ENCODE measurements at places on chromosomes 3 and 15.

DNA sequence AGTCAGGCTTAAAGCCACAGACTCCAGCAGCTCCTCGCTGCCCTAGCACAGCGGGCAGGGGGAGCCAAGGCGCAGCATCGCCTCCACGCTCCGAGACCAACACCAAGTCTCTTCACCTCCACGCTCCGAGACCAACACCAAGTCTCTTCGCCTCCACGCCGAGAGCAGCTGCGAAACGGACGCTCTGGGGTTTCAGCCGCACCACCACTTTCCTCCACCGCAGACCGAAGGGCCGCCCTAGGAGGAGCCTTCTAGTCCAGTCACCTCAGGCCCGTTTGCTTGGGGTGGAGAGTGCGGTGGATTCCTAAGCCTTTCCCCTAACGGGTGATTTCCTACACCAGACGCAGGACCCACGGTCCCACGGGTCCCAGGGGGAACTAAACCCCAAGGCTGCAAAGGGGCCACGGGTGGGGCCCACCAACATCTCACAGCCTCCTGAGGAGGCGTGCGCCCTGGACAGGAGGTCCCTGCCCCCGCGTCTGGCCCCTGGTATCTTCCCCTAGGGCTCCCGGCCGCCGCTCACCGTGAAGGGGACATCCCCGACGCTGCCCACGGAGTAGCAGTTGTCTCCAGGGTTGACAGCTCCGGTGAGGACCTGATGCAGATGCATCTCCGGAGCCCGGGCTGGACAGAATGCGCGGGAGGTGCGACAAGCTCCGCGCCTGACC is 501 bp downstream of the DMXL2 start:
- DNase-seq, result peak; percentile 33

- DNase-seq, result no peak
Measured at GRCh38 chr3:263393-263792, 66.8 kb downstream of the CHL1 start.

DNA sequence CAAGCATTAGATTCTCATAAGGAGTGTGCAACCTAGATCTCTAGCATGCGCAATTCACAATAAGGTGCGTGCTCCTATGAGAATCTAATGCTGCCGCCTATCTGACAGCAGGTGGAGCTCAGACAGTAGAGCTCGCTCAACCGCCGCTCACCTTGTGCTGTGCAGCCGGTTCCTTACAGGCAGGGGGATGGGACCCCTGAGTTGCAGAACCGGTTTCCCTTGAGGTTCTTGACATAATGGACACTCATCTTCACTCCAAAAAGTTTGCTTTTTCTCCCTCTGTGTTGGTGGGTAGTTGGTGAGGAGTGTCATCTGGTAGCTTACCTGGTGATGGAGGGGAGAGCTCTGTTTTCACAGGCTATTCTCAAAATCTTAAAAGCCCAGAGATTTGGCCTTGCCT is 324.0 kb upstream of the TBL1XR1 start:
- no peak for DNase-seq

GRCh38 chr15:70486451-70487386 is 276.6 kb downstream of the UACA start:
- DNase-seq, result no peak

- no peak for DNase-seq
Measured at GRCh38 chr15:89852342-89852995, 37.8 kb upstream of the ANPEP start.

DNA sequence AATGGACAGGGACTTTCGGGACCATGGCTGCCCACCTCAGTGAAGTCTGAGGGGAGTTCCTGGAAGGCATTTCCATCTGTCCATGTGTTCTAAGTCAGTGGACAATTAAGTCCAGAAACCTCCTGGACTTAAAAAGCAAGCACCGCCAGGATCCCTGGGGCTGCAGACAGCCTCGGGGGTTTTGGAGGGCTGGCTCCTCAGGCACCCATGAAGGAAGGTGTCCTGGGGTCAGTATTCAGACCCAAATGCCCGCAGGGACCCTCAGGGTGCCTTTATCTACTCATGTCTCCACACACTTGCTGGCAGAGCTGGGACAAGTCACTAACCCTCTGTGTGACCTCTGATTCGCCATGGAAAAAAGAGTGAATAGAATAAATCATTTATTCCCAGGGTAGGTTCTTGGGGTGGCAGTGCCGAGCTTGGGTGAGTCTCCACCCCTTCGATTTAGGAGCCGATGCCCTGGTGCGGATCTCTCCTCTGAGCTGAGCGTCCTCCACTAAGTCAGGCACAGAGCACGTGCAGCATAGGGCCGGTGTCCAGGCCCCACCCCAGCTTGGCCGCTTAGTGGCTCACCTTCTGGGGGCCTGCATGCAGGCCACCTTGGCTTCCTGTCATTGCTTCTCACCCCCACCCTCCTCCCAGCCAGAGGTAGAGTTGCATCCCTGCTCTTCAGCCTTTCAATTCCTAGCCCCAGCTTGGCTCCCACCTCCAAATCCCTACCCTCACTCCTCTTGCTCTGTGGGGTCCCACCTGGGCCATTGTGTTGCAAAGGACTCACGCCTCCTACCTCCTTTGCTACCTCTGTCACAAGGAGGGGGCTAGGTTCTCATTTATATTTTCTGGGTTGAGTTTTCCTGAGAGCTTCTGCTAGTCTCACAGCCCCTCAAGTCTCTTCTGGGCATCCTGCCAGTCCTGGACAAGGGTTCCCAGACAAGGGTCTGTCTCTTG is 19.9 kb downstream of the SLC6A6 start:
- no peak for DNase-seq

GRCh38 chr3:29317659-29318173 is 36.8 kb downstream of the RBMS3 start:
- no peak for DNase-seq

DNA sequence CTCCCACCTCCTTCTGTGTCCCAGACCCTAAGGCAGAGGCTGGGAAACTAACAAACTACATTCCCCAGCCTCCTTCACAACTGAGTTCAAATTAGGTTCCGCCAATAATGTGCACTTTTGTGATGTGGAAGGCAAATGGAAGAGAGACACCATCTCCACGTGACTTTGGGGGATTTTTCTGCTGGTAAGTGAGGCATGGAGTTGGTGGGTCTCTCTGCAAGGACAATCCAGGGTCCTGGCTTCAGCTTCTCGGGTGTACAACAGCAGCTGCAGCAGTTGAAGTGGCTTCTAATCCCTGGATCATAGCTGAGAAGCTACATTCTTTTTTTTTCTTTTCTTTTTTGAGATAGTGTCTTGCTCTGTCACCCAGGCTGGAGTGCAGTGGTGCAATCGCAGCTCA is 58.9 kb upstream of the GATA2 start:
- DNase-seq, result no peak

DNA sequence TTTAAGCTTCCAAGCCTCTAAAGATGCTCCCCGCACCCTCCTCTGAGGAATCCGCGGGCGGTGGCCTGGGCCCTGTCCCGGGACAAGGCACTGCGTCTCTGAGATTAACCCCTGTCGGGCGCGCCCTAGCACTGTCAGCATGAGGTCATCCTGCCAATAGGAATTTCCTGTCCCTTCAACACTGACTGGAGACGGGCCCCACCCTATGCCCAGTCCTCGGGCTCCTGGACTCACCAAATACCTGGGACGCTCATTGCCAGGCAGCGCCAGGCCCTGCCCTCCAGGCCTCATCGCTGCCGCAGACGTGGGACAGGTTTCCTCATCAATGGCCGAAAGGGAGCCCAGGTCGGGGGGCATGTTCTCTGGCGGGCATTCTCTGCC is 67.6 kb upstream of the SH3GL3 start:
- no peak for DNase-seq

DNA sequence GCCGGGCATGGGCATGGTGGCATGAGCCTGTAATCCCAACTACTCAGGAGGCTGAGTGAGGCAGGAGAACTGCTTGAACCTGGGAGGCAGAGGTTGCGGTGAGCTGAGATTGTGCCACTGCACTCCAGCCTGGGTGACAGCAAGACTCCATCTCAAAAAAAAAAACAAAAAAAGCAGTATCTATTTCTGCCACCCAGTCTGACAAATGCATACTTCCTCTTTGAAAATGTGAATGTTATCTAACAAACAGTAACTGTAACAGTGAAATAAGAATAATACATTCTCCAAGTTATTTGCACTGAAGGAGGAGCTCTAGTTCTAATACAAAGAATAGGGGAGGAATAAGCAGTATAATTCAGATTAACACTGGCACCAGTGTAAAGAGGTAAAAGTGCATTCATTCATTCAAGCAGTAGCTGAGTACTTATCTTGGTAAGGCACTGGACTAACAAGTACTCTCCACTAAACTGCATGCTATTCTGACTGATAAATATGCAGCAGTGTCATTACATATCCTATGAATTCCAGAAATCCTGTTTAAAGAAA is 12.9 kb downstream of the VPS13C start:
- no peak for DNase-seq

DNA sequence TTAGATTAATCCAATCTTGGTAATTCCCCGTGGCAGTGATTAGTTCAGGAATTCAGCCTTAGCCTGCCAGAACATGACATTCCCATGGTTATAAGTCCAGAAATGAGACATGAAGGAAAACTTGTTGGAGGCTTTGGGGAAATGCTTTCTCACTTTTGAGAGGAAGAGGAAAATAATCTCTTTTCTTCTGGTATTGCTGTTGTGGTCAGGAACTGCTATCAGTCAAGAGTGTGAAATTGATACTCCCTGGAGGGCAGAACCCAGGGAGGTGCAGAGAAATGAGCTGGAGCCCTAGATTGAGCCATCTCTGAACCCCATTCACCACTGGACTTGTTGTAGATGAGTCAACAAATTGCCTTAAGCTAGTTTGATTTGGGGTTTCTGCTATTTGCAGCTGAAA is 38.6 kb upstream of the APH1B start:
- no peak for DNase-seq

GRCh38 chr3:150238995-150239619 is 169.0 kb upstream of the TSC22D2 start:
- no peak for DNase-seq

DNA sequence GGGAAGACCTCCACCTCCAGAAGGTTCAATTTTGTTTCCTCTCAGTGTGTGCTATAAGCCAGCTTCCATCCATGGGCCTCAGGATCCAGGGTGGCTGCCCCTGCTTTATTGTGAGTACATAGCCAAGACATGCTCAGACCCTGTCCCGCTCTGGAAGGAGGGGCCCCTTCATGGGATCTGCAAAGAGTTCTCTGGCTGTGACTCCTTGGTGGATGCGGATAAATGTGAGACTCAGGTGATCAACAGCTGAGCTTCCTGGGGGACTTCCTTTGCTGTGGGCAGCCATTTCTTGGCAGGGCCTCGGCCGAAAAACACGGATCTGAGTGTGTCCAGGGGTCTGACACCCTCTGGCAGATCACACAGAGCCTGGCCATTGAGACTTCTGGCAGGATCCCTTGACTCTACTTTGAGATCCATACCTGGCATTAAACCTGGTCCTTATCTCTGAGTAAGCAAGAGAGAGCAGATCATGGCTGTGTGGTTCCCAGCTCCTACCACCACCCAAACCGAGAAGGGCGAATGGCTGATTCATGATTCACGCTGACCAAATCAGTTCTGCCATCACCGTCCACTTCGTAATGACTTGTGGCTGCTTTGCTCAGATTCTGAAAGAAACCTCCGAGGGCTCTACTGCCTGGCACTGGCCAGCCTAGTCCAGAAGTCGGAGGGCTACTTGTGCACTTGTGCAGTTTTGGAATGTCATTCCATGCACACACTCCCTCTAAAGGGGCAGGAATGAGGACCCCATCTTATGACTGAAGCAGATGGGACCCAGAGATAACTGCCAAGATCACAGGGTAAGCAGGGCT is 68.1 kb downstream of the SENP2 start:
- no peak for DNase-seq

- DNase-seq, result peak; percentile 40
Measured at GRCh38 chr15:75452865-75453702, 1.6 kb upstream of the SIN3A start.

DNA sequence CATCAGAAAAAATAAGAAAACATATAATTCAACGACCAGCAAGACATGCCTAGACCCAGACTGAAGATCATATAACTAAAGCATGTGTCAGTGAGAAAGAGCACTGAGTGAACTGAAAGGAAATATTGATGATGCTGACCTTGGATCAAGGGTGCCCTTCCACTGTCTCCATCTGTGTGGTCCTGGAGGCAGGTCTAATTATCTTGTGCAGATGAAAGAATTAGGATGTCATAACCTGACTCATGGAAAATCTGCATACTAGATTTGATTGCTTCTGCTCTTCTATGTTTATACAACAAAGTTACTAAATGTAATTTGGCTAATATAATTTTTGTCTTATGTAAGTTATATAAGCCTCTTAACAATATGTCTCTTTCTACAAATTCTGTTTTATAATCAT is 264.6 kb upstream of the TGFBR2 start:
- DNase-seq, result no peak

- no peak for DNase-seq
Measured at GRCh38 chr15:68833700-68834331, 13.1 kb upstream of the ANP32A start.

DNA sequence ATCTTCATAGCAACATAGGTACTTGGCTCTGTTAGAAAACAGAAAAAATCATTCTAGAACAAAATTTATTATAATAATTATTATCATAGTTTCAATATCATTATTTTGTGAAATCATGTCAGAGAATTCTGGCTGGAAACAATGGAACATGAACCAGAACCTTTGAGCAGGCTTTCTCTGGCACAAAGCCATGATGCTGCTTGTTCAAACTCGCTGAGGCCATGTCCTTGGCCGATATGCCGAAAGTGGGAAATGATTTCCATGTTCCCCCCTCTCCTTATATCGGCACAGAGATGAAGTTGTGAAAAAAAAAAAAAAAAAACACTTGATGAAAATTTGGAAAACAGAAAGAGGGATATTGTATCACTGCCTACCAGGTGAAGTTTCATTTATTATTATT is 49.0 kb upstream of the MRPL3 start:
- DNase-seq, result no peak

- no peak for DNase-seq
Measured at GRCh38 chr3:139634111-139634635, 43.6 kb downstream of the NMNAT3 start.

GRCh38 chr3:46442576-46443530 is 21.9 kb downstream of the LTF start:
- DNase-seq, result no peak

DNA sequence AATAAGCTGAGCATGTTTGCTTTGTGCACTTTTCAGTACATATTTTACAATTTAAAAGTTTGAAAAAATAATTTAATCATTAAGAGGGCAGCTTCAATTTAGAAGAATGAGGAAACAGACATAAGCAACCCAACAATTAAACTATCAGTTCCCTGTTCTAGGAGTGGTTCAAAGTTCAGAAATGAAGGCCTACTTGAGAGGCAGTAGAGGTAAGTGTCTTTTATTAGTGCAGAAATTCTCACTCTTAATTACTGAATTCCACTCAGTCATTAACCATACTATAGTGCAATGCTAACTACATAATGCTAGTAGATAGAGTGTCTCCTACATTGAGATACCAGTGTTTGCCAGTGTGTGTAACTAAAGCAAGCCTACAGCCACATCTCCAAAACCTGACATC is 73.1 kb downstream of the TNIK start:
- DNase-seq, result no peak

DNA sequence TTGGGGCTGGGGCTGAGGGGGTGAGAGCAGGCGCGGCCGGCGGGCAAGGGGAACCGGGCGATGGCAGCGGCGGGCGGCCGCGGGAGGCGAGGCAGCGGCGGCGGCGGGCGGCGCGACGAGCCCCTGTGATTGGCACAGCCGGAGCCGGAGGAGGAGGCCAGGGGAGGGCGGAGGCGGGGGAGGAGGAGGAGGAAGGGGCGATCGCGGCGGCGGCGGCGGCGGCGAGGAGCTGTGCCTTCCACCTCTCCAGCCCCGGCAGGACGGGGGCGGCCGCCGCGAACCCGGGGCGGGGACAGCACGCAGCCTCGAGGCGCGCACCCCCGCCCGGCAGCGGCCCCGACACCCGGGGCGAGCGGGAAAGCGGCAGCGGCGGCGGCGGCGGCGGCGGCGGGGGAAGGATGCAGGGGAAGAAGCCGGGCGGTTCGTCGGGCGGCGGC is at the start of gene SLCO3A1:
SLCO3A1 (plus strand) TSS at position 198 of the 437 bp plus-strand sequence.
- DNase-seq, result peak; percentile 69

Measured in hypothalamus (tissue), 51 donors.